Kidney epithelial cell (primary cell): ENCODE measurements at places on chromosomes 1 and 21.

DNA sequence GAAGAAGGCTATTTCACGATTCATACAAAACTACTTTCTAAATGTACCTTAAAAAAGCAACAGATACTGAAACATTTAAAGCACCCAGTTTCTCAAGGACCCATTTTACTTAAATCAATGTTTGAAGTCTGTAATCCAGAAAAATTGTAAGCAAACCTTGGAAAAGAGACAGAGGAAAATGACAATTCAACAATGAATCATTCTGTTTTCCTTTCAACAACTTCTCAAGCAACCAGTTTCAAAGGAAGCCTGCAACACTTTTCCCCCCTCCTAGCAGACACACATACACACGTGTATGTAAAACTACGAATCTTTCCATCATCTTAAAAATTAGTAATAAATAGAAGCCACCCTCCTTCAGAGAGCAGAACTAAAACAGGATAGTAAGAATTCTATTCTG, 1.2 kb downstream of the RERE start:
- DNase-seq: no peak

DNA sequence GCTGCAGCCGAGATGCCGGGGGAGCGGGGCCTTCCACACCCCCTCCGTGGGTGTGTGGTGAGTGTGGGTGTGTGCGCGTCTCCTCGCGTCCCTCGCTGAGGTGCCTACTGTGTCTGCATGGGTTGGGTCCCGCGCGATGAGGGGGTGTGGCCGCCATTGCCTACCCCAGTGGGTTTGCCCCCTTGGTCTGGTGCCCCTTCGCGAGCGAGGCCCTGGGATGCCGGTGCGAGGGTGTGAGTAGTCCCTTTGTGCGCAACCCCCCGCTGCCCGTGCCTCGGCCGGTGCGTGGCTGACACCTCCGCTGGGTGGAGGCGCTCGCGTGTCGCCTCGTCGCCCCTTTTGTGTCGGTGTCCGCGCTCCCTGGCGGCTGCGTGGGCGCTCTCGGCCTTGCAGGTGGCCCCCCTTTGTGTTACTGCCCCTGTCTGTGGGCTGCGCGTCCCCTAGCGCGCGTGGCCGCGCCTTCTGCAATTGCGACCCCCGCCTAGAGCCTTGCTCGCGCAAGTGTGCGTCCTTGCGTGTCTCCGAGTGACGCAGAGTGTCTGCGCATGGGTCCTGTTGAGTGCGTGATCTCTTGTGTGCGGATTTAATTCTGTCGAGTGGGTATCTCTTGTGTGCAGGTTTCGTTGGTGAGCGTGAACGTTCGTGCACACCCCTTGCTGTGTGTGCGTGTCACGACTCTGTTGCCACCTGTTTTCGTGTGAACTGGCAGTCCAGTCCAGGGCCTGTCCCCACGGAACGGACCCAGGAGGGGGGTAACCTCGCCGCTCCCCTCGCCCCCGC, 553 bp downstream of the TTC3 start:
- DNase-seq: no peak

DNA sequence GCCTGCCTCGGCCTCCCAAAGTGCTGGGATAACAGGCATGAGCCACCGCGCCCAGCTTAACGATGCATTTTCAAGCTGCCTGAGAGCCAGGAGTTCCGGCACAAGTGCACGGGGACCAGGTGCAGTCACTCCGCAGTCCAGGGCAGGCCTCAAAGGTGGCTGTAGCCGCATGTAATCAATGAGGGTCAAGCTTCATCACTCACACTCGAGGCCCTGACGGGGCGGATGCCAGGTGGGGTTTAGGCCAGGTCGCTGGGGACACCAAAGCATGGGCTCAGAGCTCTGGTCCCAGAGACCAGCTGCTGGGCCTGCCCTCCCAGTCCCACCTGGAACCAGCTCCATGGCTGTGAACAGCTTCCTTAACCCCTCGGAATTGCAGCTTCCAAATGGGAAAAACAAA, 26.1 kb upstream of the GPR153 start:
- no peak for DNase-seq

DNA sequence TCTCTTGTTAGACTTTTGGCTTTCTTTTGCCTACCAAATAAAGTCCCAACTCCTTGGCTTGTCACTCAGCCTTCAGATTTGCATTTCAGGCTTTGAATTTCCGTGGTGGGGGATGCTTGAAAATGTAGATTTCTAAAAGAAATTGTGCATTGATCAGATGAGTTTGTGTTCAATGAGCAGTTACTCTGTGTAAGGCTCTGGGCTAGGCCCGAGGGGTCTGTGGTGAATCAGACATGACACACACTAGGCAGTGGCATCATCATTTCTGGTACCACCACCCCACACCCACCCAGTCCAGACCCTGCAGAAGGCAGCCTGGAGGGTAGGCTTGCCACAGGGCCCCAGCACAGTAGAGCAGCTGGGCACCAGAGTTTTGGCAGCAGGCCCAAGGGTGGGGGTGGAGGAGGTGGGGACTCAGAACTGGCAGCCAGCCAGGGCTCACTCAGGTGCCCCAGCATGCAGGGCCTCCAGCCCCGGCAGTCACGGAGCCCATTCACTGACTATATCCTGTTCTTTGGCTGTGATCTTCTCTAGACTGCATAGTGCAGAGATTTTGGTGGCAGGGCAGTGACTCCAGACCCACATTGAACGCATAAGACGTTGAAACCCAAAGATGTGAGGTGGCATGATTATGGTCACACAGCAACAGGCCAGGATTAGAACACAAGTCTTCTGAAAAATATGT, 97.2 kb upstream of the ARTN start:
- DNase-seq: no peak

GRCh38 chr1:40094466-40095110, 2.5 kb downstream of the PPT1 start:
- DNase-seq: no peak

- DNase-seq: no peak
Observed at GRCh38 chr1:240925273-240925672, 313.3 kb upstream of the GREM2 start.

DNA sequence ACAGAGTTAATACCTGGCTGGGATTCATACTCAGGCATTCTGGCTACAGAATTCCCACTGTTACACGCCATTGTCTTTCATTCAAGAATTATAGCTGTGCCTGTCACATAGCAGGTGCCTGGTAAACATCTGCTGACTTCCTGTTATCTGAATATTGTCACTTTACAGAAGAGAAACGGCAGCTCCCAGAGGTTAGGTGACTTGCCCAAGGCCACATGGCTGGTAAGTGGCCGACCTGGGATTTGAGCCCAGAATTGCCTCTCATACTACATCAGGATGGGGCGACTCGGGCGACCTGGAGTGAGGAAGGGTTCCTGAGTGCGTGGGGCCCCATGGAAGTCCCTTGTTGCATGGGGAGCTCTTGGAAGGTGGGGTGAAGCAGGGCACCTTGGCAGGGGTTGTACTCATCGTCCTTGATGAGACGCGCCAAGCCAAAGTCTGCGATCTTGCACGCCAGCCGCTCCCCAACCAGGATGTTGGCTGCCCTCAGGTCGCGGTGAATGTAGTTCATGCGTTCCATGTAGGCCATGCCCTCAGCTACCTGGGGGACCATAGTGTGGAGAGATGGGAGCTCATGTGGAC, 10.2 kb upstream of the AHDC1 start:
- no peak for DNase-seq

DNA sequence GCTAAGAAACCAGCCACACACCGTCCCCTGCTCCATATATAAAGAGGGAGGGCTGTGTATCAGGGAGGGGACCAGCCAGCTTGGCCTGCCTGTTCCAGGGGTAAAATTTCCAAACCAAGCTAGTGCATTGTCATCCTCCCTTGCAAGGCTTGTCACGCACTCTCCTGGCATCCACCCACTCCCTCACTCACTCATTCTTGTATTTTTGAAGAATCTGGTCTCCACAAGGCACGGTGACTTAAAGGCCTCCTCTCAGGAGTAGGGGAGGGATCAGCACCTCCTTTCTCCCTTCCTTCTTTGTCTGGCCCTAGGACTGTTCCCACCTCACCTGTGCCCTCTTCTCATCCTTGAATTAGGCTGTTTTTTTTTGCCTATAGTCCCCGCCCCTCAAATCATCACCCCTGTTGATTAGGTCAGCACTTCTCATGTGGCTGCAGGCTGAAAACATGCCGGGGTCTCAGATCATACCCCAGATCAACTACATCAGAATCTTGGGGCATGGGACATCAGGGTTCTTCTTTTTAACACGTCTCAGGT, 5.0 kb downstream of the ABCA4 start:
- no peak for DNase-seq

DNA sequence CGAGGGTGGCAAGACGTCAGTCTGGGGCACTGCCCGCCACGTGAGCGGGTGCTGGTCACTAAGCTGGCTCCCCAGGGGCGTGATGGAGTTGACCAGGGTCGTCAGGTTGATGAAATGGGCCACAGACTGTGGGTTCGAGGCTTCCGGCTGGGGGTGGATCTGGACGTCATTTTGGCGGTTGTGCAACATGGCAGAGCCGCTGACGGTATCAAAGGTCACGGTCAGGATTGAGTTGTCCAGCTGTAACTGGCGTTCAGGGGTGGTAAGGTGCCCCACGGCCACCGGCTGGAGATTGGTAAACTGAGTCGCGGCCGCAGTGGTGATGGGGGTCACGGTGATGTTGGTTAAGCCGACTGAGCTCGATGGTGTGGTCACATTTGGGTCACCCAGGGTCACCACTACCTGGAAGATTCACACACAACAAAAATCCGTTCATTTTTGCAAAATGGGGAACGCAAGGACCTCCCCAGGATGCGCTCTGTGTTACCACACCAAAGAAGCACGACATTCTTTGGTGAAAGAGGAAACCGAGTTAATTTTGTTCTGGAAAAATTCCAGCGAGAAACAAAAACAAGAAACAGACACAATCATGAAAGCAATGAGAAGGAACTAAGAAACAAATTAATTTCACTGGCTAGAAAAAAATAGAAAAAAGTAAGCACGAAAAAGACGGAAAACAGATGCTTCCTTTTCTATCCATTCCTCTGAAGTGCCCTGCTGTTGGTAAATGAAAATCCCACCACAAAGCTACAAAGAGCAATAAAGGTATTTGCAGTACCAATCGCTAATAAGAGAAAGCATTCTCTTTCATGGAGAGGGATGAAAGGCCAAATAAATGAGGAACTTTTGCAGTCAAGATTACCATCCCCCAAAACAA, 34.7 kb upstream of the RIPK4 start:
- DNase-seq: no peak

- no peak for DNase-seq
Observed at GRCh38 chr1:165856606-165857005, 29.2 kb downstream of the UCK2 start.

GRCh38 chr1:231053493-231054162, 13.6 kb upstream of the FAM89A start:
- DNase-seq: no peak

DNA sequence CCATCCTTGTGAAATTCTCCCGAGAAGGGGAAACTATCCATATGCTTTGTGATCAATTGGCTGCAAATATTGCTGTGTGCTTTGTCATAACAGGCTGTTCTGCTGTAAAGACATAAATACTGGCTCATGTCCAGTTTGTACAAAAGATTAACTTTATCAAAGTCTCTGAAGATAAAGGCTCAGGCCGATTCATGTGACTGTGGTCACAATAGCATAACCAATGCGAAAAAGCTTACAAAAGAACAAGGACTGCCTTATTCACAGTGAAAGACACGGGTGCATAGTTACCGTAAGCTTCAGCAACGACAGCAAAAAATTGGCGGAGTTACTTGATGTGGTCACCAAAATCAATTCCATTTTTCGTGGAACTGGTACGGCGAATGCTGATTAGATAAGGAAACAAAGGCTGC, 173.6 kb upstream of the CHRM3 start:
- no peak for DNase-seq

- DNase-seq: no peak
Observed at GRCh38 chr1:224727351-224728289, 111.5 kb downstream of the CNIH3 start.

DNA sequence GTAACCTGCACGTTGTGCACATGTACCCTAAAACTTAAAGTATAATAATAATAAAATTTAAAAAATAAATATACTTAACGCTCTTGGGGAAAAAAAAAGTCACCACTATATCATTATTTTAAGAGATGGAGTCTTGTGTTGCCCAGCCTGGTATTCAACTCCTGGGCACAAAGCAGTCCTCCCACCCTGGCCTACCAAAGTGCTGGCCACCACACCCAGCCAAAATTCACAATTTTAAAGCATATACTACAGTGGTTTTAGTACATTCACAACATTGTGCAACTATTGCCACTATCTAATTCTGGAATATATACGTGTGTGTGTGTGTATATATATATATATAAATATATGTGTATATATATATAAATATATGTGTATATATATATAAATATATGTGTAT, 5.9 kb downstream of the HMGN2 start:
- no peak for DNase-seq
